Amygdala (tissue), 56 donors: ENCODE measurements at places on chromosomes 3 and 15.

- DNase-seq = no peak
These were observed 243.2 kb downstream of the EDEM1 start for GRCh38 chr3:5430701-5431100.

DNA sequence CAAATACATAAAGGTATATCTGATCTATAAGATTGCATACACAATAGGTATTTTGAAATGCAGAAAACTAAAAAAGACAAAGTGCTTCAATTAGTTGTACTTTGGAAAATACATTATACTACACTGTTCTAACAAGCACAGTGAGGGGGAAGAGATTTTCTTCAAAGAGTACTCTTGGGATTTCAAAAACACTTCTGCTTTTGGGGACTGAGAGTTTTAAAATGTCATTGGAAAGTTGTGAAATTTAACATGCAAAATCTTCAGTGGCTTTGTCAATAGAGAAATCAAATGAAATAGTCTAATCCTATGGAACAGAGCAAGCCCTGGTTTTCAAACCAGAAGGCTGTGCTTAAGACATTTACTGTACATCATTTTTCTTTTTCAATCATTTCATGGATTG, 322.2 kb upstream of the SEMA6D start:
- DNase-seq = no peak

- no peak for DNase-seq
These were observed 26.7 kb downstream of the CLK3 start for GRCh38 chr15:74642348-74642733.

- DNase-seq = no peak
These were observed 78.0 kb downstream of the MYO1E start for GRCh38 chr15:59294574-59295260.

DNA sequence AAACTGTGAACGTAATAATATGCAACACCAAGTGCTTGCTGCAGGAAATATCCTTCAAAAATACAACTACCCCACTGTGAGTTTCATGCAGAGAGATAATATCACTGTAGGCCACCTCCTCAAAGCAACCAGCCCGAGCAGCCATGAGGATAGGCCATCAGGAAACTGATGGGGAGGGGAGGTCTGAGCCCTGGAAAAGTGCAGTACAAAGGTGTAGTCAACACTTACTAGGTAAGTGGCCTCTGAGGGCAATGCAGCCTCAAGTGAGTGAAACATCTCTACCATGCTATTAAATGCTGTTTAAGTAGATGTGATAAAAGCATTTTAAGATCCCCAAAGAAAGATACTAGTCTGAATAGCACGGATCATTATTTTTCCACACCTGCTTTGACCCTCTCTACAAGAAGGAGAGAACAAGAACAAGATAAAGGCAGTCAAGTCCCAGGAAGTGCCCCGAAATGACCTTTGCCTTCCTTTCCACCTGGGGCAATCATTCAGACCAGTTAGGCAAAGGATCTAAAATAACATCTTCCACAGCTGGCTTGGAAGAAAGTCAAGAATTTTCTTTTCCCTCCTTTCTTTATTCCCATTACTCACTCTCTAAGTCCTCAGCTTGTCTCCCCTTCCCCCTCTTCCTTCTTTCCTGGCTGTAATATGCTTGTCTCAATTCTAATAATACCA, 62.8 kb downstream of the FMN1 start:
- DNase-seq = no peak
